ENCODE measurements at places on chromosomes 12 and 14.

- no peak for DNase-seq
Measured at GRCh38 chr14:97620066-97620465, 822.9 kb downstream of the VRK1 start.

- no peak for DNase-seq
Measured at GRCh38 chr14:84064316-84065125, 1465.4 kb upstream of the FLRT2 start.

DNA sequence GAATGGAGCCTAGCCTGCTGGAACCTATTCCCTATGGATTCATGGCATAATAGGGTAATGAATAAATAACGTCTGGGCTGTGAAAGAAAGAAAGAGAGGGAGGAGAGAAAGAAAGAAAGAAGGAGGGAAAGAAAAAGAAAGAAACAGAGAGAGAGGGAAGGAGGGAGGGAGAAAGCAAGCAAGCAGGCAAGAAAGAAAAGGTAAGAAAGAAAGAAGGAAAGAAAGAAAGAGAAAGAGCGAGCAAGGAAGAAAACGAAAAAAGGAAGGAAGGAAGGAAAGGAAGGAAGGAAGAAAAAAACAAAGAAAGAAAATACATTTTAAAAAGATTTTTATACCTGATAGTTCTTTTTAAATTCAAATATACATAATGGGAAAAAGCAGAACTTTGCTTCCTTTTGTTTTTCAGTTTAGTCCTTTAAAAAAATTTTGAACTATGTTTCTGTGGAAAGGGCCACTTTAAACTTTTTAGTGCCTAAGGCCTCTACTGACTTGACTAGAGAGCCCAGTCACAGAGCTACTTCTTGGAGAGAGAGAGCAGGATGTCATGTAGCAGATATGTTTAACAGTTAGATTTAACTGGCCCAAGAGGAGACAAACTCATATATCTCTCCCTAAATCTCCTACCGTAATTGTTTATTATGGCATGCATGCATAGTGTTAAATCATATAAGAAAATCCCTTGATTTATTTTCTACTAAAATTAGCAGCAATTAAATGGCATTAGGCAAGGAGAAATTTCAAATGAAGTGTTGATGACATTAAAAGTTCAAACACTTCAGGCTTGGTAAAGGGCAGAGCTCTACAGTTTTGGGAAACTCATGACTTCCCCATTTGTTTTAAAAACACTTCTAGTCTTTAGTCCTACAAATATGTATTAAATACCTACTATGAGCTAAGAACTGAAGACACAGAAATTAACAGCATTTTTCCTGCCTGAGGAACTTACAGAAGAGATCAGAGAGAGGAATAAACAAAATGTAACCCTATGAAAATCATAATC, 305.5 kb downstream of the BCAT1 start:
- DNase-seq: no peak

- no peak for DNase-seq
Measured at GRCh38 chr12:62301080-62301798, 41.0 kb downstream of the USP15 start.

GRCh38 chr14:32208490-32208889, 5.4 kb upstream of the RNU6-8 start:
- DNase-seq: no peak

GRCh38 chr12:111976291-111976690, 36.7 kb downstream of the TMEM116 start:
- no peak for DNase-seq

DNA sequence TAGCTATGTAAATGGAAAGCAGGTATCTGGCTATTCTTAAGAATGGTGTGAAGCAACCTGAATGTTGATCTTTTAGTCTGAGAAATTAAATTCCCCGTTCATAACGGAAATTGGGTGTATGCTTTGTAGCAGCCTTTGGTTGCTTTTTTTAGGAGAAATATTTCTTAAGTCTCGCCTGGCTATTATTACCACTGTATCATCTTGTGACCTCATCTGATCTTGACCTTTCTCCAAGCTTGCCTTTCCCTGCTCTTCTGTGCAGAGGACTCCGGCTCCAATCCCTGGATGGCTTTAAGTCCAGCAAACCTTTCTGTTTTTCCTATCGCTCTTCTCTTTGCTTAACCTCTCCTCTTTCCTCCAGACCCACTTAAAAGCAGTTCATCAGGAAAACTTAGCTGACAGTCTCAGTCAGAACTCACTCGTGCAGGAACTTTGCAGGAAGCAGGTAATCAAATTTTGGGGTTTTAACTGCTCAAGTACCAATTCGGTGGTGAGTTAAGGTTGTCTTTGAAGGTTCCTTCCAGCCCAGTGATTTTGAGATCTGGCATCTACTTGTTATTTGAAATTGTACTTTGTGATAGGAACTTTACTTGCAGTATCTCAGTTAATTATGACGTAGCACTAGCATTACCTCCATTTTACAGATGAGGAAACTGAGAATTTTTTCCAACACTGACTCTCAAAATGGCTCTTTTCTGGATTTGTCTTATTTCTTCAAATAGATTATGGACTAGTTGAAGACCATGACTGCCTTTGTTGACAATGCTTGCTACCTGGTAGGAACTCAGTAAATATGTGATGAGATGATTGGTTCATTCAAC, 14.1 kb downstream of the PPFIBP1 start:
- no peak for DNase-seq

GRCh38 chr14:73239393-73240241, 2.3 kb downstream of the PAPLN start:
- no peak for DNase-seq

DNA sequence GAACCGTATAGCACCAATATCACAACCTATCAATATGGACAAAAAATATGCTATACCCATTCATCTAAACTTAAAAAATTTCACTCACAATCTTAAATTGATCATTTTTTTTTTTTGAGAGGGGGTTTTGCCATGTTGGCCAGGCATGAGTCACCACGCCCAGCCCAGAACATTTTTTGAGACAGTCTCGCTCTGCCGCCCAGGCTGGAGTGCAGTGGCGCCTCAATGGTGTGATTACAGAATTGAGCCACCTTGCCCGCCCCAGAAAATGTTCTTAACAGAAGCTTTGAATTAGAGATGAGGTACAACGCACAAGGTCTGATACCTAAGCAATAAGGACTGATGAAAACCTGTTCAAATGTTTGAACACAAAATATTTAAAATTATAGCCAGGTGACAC, 15.8 kb upstream of the ATP5F1B start:
- no peak for DNase-seq

GRCh38 chr12:84911271-84912197, 1.1 kb downstream of the SLC6A15 start:
- no peak for DNase-seq

- peak; percentile 14 for DNase-seq
Measured at GRCh38 chr12:123269395-123269892, 2.2 kb downstream of the CDK2AP1 start.

DNA sequence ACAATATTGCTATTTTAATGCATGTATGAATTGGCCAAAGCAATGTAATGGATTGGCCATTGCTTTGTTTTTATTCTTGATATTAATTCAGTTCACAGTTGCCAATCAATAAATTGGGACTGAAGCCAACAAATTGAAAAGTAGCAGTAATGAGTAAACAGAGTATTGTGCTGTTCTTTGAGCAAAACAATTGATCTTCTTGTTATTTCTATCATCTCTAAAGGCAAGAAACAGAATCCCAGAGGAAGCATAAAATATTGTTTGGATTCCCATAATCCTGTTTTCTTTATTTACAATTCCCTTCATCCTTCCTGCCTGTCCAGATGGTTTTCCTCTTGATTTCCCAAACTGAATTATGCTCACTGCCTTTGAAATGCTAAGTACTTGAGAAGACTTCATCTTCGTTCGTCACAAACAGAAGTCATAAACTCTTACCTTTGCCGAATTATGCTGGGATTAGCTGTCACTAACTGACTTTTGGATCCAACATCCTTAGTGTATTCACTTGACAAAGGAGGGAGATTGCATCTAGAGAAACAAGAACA, 85.9 kb downstream of the ST8SIA1 start:
- DNase-seq: no peak

DNA sequence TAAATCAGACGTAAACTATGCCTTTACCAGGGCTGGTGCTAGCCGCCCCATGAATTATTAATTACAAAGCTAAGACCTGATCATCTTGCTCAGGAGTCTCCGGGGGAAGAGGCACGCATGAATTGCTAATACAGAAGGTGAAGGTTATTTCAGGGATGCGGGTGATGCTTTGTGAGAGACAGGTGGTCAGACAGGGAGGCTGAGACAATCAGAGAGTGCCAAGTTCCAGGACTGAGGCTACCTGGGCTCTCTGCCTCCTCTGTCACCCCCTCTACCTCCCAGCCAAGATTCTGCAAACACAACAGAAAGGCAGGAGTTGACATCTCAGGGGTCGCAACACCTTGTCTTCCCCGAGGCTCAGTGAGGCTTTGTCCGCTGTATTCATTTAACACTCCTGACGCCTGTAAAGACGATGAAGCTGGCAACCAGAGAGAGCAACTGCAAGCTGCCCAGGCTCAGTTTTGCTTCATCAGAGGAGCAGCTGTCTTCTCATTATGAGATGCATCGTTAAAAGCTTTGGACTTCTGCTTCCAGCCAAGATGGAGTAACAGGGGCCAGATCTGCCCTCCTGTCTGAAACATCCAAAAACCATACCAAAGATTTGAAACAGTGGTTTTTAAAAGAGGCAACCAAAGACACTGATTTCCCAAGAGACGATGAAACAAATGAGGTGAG, 46.6 kb downstream of the PRIMA1 start:
- DNase-seq: no peak

DNA sequence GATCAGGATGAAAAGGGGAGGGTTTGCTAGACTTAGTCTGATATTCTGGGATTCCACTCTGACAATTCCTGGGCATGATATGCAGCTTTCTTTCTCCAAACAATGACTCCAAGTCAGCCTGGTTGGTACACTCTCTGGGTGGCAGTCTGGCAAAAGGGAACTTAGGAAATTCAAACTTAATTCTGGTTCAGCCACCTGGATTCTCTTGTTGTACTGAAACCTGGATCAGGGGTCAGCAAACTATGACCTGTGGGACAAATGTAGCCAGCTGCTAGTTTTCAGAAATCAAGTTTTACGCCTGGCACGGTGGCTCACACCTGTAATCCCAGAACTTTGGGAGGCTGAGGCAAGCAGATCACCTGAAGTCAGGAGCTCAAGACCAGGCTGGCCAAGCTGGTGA, 6.2 kb downstream of the AMN1 start:
- DNase-seq: no peak

DNA sequence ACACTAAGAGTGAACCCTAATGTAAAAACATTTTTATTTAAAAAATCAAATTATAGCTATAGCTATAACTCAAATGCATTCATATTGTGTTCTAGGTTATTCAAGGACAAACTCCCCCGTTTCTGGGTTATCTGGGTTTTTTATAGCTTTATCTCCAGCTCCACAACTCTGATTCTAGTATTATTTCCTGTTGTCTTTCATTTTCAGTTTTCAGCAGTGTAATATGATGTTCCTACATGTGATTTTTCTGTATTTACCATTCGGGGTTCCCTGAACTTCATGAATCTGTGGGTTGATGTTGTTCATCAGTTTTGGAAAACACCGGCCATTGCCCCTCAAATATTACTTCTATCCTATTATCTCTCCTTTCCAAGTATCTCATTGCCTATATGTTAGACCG, 221.9 kb upstream of the FOXN3 start:
- no peak for DNase-seq

DNA sequence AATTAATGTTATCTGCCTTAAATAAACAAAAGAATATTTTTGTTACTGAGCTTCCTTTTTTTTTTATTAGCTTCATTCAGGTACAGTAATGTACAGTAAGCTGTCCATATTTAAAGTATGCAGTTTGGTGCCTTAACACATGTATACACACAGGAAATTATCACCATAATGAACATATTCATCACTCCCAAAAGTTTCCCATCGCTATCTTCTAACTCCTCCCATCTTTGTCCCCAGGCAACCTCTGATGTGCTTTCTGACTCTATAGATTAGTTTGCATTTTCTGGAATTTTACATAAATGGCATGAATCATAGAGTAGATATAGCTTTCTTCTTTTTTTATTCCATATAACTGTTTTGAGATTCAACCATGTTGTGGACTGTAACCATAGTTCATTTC, 193.0 kb downstream of the TRHDE start:
- DNase-seq: no peak

GRCh38 chr14:97393244-97393643, 596.1 kb downstream of the VRK1 start:
- no peak for DNase-seq

DNA sequence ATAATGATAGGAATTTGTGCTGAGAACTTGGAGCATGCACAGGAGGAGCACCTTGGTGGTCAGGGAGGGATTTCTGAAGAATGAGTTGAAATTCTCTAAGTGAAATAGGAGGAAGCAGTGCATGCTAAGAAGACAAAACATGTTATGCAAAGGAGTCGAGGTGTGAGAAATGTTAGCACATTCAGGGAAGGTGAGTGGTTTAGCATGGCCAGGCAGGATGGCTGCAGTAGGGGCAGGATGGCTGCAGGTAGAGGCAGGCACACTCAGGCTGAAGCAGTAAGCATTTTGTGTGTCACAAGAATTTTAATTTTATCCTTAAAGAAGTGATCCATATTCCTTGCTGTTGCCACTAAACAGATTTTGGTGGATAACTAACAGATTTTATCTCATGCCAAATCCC, 46.3 kb downstream of the CATSPERB start:
- DNase-seq: no peak
